Tibial nerve (tissue), 4 donors: ENCODE measurements at places on chromosomes 6 and 20.

GRCh38 chr6:10838794-10839333 lies 525 bp upstream of the MAK start:
- H3K27ac ChIP-seq, result peak overlapping the region; percentile 82
- DNase-seq, result no peak
- peak overlapping the region; percentile 76 for H3K4me3 ChIP-seq
- H3K27me3 ChIP-seq, result no peaks in the 10 kb centered on the region
- no peaks in the 10 kb centered on the region for H3K36me3 ChIP-seq

DNA sequence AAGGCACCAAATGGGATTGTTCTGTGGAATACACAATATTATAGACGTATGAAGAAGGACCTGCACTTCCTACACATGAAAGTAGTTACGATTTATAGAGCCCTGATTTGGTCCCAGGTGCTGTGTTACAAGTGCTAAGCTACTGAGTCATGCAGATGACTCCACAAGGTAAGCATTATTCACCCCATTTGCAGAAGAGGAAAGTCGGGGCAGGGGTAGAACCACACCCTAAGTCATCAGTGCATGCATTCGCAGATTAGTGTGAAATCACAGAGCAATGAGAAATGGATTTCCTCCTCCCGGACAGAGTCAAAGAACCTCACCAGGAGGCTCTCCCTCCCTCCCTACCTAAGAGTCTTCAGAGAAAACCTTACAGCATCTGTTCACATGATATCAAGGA lies 279.5 kb downstream of the LRFN2 start:
- H3K27me3 ChIP-seq, result no peaks in the 10 kb centered on the region
- no peaks in the 10 kb centered on the region for H3K36me3 ChIP-seq
- no peak overlapping the region for H3K27ac ChIP-seq
- no peak for DNase-seq
- peaks cover 6% of the 10 kb centered on the region for H3K4me1 ChIP-seq

- peak; percentile 15 for DNase-seq
- no peaks in the 10 kb centered on the region for H3K27me3 ChIP-seq
- H3K27ac ChIP-seq, result peak overlapping the region; percentile 53
- no peaks in the 10 kb centered on the region for H3K36me3 ChIP-seq
These were observed 87.2 kb downstream of the BMP7 start for GRCh38 chr20:57179265-57179664.

DNA sequence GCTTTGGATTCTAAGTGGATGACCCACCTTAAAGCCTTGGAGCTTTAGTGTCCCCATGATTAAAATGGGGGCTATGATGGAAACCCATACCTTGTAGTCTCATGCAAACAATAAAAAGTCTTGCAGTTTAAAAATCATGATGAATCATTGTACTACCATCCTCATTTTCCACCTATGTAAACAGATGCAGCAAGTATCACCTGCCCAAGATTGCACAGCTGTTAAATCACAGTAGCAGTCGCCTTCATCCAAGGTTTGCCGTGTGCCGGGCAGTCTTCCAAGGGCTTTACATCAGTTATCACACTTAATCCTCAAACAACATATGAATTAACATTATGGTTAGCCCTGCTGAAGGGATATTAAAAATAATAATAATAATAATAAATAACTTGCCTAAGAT lies 210.3 kb downstream of the FOXA2 start:
- H3K4me1 ChIP-seq, result no peaks in the 10 kb centered on the region
- no peak overlapping the region for H3K4me3 ChIP-seq
- DNase-seq, result no peak
- H3K27me3 ChIP-seq, result no peaks in the 10 kb centered on the region
- H3K27ac ChIP-seq, result no peak overlapping the region

DNA sequence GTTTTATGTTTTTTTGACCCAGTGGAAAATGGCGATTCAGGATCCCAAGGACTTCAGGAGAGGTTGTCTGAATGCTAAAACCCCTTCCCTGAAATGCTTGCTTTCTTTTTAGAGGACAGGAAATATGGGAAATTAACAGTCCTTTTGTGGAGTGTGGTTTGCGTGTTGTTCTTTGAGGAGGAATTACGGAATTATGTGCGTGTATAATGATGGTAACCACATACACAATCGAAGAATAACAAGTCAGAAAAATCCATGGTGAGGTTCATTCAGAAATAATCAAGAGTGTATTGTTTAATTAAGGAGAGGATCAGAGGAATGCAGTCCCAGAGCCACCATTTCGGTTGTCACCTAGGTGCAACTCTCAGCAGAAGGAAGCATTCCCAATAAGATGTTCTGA lies 73.2 kb downstream of the PHACTR3 start:
- H3K27me3 ChIP-seq, result no peaks in the 10 kb centered on the region
- no peak overlapping the region for H3K4me3 ChIP-seq
- H3K27ac ChIP-seq, result no peak overlapping the region
- no peaks in the 10 kb centered on the region for H3K36me3 ChIP-seq
- DNase-seq, result no peak
- H3K4me1 ChIP-seq, result no peaks in the 10 kb centered on the region

DNA sequence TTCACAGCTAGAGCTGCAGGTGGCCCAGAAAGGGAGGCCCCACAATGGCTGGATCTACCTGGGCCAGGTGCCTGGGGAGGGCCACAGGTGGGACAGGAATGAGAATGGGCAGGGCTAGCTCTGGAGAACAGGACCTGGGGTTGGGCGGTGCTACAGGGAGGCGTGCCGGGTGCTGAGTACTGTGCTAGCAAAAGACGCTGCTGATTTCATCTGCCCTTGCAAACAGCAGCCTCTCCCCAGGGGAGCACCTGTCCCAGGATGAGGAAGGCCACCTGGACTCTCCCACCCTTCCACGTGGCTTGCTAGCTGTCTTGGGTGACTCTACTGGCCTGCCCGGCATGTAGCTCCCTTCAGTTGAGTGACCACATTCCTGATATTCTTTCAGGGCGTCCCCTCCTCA lies 6.6 kb upstream of the YTHDF1 start:
- H3K27me3 ChIP-seq, result no peaks in the 10 kb centered on the region
- H3K27ac ChIP-seq, result no peak overlapping the region
- no peaks in the 10 kb centered on the region for H3K36me3 ChIP-seq
- H3K4me1 ChIP-seq, result no peaks in the 10 kb centered on the region

GRCh38 chr6:91852252-91852651 lies 1265.4 kb upstream of the MAP3K7 start:
- no peak overlapping the region for H3K4me3 ChIP-seq
- no peak overlapping the region for H3K27ac ChIP-seq
- H3K27me3 ChIP-seq, result no peaks in the 10 kb centered on the region
- H3K4me1 ChIP-seq, result no peaks in the 10 kb centered on the region

GRCh38 chr6:147544420-147544819 lies 35.9 kb downstream of the SAMD5 start:
- no peaks in the 10 kb centered on the region for H3K4me1 ChIP-seq
- no peaks in the 10 kb centered on the region for H3K27me3 ChIP-seq
- H3K27ac ChIP-seq, result no peak overlapping the region
- no peaks in the 10 kb centered on the region for H3K36me3 ChIP-seq
- DNase-seq, result no peak

GRCh38 chr6:149499066-149499465 lies 14.3 kb upstream of the ZC3H12D start:
- H3K4me1 ChIP-seq, result no peaks in the 10 kb centered on the region
- H3K4me3 ChIP-seq, result no peak overlapping the region
- H3K27me3 ChIP-seq, result no peaks in the 10 kb centered on the region
- no peak for DNase-seq
- no peaks in the 10 kb centered on the region for H3K36me3 ChIP-seq

- no peak for DNase-seq
- no peak overlapping the region for H3K27ac ChIP-seq
- H3K4me3 ChIP-seq, result no peak overlapping the region
These were observed 255.4 kb downstream of the TSHZ2 start for GRCh38 chr20:53227523-53227922.

- peak; percentile 18 for DNase-seq
- no peak overlapping the region for H3K4me3 ChIP-seq
- H3K36me3 ChIP-seq, result no peaks in the 10 kb centered on the region
- H3K4me1 ChIP-seq, result peaks cover 10% of the 10 kb centered on the region
- H3K27ac ChIP-seq, result no peak overlapping the region
These were observed 22.9 kb downstream of the CNBD2 start for GRCh38 chr20:35991142-35991771.

DNA sequence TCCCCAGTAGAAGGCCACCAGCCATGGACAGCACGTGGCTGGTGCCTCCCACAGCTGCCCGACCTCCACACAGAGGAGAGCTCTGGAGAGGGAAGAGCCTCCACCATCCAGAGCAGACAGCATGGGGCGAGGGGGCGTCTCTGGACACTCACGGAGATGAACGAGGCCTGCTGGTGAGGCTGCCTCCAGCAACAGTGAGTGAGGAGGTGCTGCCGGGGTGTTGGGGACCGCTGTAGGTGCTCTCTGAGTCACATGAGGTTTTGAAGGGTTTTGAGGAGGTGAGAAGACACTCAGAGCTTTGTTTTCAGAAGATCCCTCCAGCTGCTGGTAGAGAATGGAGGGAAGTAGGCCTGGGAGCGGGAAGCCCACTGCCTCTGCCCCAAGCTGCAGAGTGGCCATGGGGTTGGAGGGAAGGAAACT lies 65.6 kb downstream of the THBS2 start:
- no peak overlapping the region for H3K4me3 ChIP-seq
- H3K27ac ChIP-seq, result no peak overlapping the region
- no peaks in the 10 kb centered on the region for H3K36me3 ChIP-seq
- no peaks in the 10 kb centered on the region for H3K4me1 ChIP-seq
- H3K27me3 ChIP-seq, result no peaks in the 10 kb centered on the region

DNA sequence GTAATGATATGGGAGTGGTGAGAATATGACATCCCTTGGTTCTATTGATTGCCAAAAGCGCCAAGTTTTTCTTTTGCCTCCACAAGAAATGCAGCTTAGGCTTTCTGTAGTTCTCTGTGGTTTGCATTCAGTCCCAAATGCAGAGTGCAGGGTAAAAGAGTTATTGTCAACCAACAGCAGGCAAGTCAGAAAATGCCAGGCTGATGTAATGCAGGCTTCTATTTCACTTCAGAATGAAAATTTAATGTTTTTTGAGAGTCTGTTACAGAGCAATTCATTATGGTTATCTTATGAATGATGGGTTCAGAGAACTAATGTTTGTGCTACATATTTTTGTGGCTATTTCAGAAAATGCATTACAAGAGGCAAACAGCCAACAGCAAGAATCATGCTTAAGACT lies 293.5 kb downstream of the CENPW start:
- no peak overlapping the region for H3K27ac ChIP-seq
- H3K4me3 ChIP-seq, result no peak overlapping the region
- no peak for DNase-seq
- H3K36me3 ChIP-seq, result no peaks in the 10 kb centered on the region
- no peaks in the 10 kb centered on the region for H3K27me3 ChIP-seq
- no peaks in the 10 kb centered on the region for H3K4me1 ChIP-seq

DNA sequence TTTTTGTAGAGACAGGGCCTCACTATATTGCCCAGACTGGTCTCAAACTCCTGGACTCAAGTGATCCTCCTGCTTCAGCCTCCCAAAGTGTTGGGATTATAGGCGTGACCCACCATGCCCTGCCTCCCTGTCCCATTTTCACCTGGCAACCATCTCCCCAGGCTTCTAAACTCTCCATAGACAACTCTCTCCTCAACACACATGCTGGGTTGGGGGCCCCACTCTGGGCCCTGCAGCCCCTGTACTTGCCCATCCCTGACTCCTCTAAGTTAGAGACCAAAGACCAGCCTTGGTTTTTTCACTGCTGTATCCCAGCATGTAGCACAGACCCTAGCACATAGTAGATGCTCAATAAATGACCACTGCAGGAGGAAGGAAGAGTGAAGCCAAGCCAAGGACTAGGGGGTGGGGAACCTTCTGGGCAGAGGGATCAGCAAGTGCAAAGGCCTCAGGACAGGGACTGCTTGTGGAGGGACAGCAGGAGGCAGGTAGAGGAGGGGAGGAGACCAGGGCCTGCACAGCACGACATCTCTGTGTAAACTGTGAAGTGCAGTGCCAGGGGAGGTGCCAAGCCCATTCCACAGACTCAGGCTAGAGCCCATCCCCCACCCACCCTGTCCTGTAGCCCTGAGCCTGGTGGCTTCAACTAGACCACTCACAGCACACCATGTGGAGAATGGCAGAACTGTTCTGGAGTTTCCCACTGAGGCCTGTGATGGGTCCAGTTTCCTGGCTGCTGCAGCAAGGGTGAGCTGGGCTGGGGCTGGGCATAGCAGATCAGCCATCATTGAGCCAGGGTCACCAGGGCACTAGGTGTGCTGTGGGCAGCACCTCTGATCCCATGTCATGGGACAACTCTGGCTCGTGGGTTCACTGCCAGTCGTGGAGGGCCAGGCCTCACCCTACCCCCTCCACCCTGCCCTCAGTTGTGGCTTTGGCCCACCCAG lies 3.4 kb upstream of the SRC start:
- peaks cover 34% of the 10 kb centered on the region for H3K4me1 ChIP-seq
- H3K27me3 ChIP-seq, result no peaks in the 10 kb centered on the region
- no peak overlapping the region for H3K27ac ChIP-seq
- no peak for DNase-seq
- no peak overlapping the region for H3K4me3 ChIP-seq

DNA sequence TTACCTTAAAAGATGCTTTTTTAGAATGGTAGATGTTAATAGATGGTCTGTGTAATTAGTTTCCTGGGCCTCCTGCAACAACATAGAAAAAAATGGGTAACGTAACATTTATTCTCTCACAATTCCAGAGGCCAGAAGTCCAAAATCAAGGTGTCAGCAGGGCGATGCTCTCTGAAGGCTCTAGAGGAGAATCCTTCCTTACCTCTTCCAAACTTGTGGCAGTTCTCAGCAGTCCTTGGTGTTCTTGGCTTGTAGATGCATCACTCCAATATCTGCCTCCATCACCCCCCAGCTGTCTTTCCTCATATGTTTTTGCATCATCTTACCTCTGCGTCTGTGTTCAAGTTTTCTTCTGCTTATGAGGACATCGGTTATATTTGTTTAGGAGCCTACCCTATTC lies 107.9 kb downstream of the SCAF8 start:
- peaks cover 13% of the 10 kb centered on the region for H3K4me1 ChIP-seq
- H3K4me3 ChIP-seq, result no peak overlapping the region
- no peak for DNase-seq
- no peak overlapping the region for H3K27ac ChIP-seq
- H3K36me3 ChIP-seq, result no peaks in the 10 kb centered on the region
- H3K27me3 ChIP-seq, result no peaks in the 10 kb centered on the region

DNA sequence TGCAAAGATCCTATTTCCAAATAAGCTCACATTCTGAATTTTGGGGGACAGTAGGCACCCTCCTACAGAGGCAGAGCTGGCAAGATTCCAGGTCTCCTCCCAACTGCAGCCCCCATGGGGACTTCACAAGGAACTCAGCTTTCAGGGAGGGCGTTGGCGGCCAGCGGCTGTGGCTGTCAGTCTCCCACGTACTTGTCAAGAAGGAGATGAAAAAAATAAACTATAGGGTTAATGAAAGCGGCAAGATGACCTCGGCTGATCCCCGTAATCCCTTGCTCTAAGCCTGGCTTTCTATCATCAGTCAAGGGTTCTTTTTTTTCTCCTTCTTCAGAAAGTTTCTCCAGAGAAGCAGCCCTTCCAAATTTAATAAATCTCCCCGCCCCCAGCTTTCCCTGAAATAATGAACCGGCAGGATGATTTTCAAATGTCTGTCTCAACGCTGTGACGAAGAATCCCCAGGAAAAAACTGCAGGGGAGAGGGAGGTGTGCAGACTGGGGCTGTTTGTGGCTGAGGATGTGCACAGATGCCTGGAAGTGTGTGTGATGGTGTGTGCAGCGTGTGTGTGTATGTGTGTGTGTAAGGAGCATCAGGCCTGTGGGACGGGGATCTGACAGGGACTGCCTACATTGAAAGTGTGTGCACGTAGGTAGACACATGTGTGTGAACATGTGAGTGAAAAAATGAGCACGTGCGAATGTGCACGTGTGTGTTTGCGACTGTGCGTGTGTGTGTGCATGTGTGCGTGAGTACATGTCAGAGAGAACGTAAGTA lies 78.7 kb downstream of the SLC2A10 start:
- no peaks in the 10 kb centered on the region for H3K36me3 ChIP-seq
- no peak for DNase-seq
- H3K4me3 ChIP-seq, result no peak overlapping the region
- no peaks in the 10 kb centered on the region for H3K27me3 ChIP-seq
- peaks cover 20% of the 10 kb centered on the region for H3K4me1 ChIP-seq
